GM12891 (cell line): ENCODE measurements at places on chromosomes 16 and 17.

- DNase-seq, result no peak
These were observed 2.2 kb upstream of the FOXK2 start for GRCh38 chr17:82517230-82517865.

GRCh38 chr16:24896439-24896838, 50.7 kb downstream of the SLC5A11 start:
- DNase-seq, result peak; percentile 31

DNA sequence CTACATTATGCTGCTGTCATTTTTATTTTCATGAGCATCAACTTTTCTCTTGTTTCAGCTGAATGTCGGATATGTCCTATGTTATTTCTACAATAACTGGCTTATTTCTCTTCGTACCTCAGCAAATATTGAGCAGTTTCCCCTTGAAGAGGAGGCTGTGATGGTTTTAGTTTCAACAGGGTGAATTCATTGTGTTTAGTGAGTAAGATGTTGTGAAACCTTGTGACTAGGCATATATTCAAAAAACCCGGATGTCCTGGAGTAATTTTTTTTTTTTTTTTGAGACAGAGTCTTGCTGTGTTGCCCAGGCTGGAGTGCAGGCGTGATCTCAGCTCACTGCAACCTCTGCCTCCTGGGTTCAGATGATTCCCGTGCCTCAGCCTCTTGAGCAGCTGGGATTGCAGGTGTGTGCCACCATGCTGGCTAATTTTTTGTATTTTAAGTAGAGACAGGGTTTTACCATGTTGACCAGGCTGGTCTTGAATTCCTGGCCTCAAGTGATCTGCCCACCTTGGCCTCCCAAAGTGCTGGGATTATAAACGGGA, 11.1 kb downstream of the CPD start:
- DNase-seq, result no peak

DNA sequence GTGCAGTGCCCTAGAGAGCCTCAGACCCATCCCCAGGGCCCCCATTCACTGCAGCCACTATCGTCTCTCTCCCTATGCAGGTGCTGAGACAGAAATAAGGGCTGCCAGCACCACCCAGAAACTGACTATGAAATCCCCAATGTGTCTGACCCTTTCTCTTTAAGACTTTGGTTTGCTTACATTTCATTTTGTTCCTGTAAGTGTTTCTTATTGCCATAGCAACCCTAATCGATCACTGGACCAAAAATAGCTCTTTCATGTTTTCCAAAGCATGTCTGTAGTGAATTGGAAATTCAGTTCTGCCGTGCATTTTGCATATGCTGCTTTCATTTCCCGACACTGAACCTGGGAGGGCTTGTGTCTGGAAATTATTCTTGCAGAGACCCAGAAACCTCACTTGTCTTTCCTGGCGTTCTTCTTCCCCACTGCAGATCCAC, 148.7 kb upstream of the NOL11 start:
- no peak for DNase-seq

DNA sequence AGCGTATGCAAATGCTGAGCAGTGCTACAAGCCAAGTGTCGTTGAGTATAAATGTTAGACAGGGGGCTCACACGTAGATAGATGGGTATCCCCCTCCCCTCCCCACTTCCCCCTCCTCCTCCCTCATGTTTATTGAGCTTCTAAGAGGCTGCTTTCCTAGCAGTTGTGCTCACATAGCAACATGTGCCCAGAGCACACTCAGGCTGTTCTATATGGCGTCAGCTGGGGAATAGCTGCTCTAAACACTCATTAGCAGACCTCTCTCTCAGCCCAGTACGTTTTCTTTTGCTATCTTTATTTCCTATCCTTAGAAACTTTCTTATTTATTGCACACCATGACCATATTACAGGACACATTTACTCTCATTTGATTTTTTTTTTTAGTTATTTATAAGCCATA, 1.8 kb downstream of the KCNJ2 start:
- no peak for DNase-seq

DNA sequence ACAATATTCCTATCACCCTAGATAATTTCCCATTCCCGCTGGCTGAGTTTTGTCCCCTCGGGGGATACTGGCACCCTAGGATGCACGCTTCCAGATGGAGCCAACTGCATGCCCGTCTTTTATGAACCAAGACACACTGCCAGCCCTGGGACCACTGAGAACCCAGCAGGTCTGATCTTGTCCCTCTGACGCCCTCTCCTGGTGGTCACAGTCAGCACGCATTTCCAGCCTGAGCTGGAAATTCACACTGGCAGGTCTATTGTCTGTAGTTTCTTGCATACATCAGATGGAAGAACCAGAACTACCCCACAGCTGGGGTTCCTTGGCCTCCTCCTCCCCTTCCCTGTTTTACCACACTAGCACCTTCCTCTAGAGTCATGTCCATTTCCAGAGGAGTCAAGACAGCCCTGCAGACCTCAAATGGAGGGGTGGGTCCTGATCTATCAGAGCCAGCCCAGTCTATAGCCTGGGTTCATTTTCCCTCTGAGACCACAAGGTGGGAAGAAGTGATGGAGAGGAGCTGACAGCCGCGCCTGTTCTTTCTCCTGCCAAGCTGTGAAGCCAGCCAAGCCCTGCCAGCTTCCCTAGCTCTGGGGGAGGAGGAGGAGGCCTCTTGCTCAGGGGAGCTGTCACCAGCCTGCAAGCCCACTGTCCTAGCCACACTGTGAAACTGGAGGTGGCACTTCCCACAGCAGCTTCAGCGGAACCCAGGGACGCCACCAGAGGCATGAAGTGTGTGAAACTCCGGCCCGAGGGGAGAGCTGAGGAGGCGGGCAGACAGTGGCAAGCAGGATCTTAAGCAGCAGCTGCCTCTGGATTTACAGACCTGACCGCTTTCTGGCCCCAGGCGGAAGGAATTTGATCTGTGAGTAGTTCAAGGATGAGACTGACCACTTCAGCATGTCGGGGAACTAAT, 29.3 kb downstream of the MXRA7 start:
- DNase-seq, result peak; percentile 67

- DNase-seq, result no peak
These were observed 22.5 kb upstream of the TMEM132E start for GRCh38 chr17:34556931-34557330.

DNA sequence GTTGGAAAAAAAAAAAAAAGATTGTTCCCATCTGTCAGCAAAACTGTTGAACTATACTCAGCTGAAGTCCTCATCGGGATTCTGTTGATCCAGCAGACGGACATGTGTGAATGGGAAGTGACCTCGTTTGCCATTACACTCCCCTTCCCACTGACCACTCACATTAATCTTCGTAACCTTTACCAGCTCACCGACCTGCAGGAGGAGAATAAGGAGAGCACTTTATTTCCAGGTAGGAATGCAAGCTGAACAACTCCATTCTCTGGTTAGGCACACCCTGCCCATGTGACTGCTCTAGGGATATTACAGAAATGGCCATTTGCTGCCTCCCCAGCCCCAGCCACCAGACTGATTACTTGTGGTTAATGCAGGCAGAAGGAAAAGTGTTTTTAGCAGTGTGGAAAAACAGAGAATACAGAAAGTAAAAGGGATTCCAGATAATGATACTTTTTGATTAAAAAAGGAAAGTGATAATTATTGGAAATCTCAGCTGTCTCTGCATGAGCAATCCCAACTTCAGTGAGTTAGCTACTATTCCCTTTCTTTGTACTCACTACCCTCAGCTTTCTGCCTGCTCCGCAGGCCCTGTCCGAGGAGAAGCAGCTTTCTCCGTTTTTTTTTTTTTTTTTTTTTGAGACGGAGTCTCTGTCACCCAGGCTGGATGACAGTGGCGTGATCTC, 23.6 kb upstream of the YWHAE start:
- DNase-seq, result no peak

DNA sequence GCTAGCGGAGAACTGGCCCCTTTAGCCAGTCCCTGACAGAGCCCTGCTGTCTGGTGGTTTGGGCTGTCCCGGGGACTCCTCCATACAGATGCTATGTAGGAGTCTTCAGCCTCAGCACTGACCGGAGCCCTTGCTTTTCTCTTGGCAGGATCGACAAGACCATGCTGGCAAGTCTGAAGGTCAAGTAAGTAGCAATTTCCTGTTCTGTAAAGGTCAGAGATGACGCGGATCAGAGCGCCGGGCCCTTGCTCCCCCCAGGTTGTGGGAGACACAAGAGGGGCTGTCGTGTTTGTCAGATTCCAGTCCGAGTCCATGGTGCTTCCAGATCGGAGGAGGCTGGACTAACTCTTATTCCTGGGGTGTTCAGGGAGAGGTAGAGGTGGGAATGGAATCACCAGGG, 4.1 kb downstream of the RAP1GAP2 start:
- no peak for DNase-seq

DNA sequence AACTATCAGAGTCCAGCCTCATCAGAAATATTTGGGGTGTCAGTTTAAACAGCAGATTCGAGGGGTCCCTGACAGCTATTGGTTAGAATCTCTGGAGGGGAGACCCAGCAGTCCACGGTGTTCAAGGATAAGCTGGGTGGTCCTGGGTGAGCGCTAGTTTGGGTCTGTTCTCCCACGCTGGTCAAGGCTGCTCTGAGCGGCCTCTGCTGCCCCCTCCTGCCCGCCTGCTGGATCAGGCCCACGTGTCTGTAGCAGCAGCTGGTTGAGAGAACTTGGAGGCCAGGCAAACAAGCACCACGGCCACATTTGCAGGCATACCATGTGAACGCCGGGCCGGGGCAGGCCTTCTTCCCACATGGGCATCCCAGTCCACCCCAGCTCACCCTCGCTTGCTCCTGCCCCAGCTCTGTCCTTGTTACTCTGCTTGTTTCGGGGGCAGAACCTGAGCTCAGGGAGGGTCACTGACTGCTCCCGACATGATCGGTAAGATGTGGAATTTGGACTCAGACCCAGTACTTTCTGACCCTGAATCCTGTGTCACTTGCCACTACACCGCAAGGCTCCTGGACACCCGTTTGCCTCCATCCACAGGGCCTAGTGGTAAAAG, 7.4 kb downstream of the FOXF1 start:
- DNase-seq, result no peak

GRCh38 chr17:72421128-72422092, 300.6 kb downstream of the SOX9 start:
- DNase-seq, result peak; percentile 61

DNA sequence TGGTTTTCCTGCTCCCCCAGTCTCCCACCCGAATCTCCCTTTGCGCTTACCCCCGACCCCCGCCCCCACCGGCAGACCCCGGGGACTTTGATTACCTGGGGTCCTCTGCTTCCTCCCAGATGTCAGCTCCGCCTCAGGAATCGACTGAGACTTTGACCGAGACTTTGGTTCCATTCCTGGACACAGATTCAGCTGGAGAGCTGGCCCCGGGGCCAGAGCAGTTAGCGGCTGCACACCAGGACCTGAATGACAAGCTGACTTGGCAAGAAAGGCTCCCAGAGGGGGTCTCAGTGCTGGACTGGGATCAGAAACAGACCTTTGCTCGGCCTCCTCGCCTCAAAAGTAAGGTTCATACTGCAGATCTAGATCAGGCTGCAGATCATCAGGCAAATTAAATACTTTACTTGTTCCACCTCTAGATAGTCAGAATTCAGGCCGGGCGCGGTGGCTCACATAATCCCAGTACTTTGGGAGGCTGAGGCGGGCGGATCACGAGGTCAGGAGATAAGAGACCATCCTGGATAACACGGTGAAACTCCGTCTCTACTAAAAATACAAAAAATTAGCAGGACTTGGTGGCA, 60.3 kb upstream of the FBXO47 start:
- DNase-seq, result no peak

DNA sequence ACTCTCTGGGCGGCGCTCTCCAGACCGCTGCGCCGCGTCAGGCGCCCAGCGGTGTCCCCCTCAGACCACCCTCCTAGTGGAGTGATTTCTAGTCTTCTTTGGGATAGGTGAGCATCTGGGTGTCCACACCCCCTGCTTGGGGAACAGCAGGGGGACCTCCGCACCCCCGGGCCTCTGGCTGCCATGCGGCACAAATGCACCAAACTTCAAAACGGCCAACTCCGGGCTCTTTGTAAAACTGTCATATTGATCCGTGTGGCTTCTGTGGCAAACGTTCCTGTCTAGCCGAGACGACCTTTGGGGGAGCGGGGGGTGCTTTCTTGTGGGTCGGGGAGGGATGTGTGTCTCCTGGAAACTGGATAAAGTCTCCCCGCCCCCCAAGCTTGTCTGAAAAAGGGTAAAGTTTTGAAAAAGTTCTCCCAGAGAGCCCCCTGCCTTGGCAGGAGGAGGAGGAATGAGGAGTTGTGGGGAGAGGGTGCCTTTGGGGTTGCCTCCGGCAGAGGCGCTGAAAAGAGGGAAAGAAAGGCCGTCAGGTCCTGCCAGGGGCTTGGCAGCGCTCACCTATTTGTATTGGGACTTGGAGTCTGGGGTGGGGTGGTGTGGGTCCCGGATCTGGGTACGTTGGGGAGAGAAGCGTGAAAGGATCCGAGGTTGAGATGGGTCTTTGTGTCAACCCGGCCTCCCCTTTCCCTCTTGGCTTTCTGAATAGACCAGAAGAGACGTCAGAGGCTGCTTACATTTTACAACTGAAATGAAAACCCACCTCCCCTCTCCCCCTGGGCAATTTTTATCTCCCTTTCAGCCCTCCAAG, 2.2 kb upstream of the CHD3 start:
- DNase-seq, result no peak

GRCh38 chr17:1709971-1710806, at the start of gene TLCD2:
TSS of gene TLCD2 (minus strand) at chr17:1710377. CDS start at chr17:1710242, 135 bp downstream.
- DNase-seq, result no peak

DNA sequence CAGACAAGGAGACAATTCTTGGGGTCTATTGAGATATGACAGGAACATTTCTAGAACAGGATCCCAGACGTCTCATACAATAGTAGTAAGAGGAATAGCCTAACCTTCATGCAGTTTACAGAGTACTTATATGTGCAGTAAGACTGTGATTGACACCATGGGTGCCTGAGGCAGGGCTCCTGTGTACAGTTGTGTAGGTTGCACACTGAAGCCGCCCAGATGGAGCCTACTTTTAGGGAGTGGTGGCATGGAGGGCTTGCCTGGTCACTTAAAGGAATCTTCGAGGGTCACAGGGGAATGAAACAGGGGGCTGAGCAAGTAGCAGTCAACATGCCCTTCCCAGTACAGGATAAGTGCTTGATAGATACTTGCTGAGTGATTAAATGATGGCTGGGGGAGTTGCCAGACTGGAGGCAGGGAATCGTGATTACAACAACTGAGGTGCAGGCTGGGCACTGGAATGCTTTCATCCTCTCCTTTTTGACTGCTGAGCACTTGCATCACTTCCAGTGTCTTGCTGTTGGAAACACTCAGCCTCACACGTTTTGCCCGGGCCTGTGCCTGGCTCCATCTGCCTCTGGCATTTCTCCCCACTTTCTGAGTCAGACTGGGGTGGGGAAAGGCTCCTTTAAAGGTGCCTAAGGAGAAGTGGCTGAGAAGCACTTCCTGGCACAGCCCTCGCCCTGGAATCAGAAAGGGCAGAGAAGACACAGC, 71.0 kb downstream of the COPRS start:
- no peak for DNase-seq

- no peak for DNase-seq
These were observed 16.7 kb downstream of the C16orf54 start for GRCh38 chr16:29729116-29729521.
